ENCODE measurements at places on chromosomes 5 and 9.

DNA sequence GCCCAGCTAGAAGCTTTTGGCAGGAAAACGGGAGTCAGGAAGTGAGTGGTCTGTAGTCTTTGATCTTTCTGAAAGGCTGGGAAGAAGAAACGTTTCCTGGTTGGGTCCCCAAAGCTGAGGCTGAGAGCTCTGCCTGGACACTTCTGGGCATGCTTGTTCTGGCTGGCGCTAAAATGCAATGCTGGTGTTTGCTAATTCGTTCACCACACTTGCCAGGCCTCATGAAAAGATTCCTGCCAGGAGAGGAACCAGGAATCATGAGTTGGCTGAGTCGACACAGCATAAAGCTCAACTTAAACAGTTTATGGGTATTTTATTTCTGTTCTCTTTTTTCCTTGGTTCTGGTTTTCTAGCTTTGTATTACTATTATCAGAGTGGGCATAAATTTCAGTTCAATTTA lies 10.7 kb upstream of the PTGR1 start:
- no peak for DNase-seq

GRCh38 chr9:37639109-37639762 lies 11.5 kb upstream of the FRMPD1 start:
- DNase-seq, result no peak

DNA sequence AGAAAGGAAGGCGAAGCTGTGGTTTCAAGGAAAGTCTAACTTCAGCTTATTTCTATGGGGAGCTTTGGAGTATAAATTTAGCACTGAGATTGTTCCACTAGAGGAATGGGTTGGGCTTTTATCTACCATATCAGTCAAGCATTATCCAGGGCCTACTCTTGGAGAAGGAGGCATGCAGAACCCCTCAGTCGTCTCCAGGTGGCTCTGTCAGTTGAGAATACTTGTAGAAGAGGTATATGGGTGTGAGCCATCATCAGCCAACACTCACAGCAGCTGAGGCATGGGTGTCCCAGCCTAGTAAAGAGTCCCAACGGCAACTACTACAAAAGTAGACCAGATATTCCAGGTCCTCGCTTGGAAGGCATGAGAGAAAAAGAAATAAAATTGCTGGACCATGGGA lies 548.5 kb upstream of the GRAMD2B start:
- no peak for DNase-seq

DNA sequence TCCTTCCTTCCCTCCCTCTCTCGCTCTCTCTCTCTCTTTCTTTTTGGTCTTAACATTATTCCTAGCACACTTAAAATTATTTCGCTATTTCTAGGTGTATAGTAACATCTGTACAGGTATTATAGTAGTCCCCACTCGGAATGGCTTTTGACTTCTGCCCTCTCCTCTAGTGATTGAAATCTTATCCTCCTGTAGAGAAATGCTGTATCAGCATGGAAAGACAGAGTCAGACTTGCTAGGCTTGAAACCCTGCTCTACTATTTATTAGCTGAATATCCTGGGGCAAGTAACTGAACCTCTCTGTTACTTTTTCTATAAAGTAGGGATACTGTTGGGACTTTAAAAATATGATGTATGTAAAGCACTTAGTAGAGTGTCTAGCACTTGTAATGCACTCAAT lies 681.9 kb upstream of the C9orf72 start:
- DNase-seq, result no peak

DNA sequence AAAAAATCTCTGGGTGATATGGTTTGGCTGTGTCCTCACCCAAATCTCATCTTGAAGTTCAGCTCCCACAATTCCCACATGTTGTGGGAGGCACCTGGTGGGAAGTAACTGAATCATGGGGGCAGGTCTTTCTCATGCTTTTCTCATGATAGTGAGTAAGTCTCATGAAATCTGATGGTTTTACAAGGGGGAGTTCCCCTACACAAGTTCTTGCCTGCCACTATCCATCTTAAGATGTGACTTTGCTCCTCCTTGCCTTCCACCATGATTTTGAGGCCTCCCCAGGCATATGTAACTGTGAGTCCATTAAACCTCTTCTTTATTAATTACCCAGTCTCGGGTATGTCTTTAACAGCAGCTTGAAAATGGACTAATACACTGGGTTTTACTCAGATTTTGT lies 513.9 kb downstream of the TLE4 start:
- DNase-seq, result no peak

DNA sequence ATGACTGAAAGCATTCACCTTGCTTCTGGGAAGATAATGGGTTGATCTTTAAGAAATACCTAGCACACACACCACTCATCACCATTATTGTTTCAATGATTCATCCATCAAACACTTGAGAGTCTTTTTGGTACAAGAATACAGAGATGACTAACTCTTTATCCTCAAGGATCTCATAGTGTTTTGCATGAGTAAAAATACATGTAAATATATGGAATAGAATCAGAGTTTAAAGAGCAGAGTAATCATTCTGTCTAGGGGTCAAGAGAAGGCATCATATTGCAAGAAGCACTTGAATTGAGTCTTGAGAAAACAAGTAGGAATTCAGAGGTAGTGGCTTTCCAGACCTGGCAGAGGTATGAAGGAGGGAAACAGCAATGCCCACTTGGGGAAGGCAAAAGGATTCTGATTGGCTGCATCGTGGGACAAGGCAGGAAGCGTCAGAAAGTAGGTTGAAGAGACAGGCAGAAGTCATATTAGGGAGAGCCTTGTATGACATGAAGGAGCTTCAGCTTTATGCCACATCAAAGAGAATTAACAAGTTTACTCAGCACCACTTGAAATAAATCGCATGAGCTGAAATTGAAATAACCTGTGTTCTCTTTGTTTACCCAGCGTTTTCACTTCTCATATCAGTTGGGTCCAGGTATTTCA lies 542.5 kb downstream of the TLE1 start:
- no peak for DNase-seq

DNA sequence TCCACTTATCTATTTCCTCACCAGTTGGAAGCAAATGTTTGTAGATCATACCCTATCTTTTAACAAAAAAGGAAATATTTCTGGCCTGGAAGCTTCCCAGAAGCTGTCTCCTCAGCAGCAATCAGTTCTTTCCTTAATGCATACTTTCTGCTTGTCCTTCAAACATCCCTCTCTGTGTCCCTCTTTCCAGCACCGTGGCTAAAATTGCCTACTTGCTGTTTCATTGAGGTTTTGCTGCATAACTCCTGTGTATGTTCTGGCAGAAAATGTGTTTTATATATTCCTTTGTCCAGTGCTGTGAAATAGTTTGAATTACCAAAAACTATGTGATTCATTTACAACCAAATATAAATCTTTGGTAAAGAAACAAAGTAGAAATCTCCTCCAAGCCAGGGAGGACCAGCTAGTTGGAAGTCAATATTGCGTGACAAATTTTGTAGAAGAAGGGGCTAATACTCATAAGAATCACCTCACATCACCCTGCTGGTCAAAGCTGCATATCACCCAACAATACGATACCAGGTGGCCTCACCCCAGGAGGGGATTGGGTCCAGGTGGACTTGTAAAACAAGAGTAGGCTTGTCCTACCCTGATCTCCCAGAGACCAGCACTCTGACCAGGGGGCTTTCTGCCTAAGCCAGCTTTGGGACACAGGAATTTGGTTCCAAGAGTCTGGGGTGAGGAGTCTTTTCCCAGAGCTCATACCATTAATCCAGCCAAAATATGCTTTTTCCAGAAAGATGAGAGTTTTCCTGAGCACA lies 198.4 kb upstream of the SNX2 start:
- DNase-seq, result no peak

- DNase-seq, result no peak
Observed at GRCh38 chr9:4887556-4887955, 94.8 kb downstream of the RCL1 start.

- DNase-seq, result no peak
Observed at GRCh38 chr9:134935056-134935640, 17.4 kb upstream of the FCN1 start.

- no peak for DNase-seq
Observed at GRCh38 chr5:13348568-13348967, 595.9 kb downstream of the DNAH5 start.

DNA sequence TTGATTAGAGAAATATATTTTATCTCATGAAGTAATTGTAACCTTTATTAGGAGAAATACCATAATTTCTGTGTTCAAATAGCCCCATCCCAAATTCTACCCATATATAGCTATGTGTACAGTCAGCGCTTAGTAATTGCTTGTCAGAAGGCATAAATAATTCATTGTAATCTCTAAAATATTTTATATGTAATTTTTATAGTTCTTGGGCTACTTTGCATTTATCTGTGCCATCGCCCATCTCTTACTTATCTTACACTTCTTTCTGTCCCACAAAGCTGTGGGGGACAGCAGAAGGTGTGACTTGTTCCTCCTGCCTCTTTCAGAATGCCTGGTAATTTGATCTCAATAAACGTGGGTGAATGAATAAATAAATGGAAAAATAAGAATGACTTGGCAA lies 5.5 kb downstream of the ADAMTSL1 start:
- DNase-seq, result no peak

DNA sequence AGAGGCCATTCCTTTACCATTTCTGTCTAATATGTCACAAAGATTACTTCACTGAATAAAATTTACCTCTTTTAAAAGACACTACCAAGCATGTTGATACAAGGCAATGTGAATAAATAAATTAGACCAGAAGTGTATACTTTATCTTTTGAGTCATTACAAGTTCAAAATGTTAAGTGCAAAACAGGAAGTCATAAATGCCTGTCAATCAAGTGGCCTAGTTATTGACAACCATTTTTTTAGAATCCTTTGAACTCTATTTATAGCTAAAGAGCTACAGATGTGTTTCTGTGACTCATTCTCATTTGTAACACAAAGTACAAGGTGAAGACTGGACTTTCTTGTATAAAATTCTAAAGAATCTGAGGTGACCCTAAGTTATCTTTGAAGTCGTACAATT lies 602.7 kb upstream of the SEMA6A start:
- DNase-seq, result no peak

DNA sequence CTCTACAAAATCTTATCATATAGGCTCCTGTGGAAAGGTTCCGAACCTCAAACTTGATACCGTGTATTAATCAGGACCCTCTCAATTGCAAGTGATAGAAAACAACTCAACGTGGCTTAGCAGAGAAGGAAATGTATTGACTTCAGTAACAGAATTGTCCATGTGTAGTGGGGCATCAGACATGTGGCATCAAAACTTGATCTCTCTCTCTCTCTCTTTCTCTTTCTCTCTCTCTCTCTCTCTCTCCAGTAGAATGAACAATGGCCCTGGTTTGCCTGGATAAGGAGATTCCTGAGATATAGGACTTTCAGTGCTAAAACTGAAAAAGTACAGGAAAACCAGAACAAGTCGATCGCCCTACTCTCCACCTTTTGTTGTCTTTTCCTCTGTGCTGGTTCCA lies 168.2 kb downstream of the DRD1 start:
- no peak for DNase-seq

- no peak for DNase-seq
Observed at GRCh38 chr5:176447591-176447977, 601 bp upstream of the FAF2 start.

- no peak for DNase-seq
Observed at GRCh38 chr9:124812441-124812876, 35.5 kb downstream of the OLFML2A start.

DNA sequence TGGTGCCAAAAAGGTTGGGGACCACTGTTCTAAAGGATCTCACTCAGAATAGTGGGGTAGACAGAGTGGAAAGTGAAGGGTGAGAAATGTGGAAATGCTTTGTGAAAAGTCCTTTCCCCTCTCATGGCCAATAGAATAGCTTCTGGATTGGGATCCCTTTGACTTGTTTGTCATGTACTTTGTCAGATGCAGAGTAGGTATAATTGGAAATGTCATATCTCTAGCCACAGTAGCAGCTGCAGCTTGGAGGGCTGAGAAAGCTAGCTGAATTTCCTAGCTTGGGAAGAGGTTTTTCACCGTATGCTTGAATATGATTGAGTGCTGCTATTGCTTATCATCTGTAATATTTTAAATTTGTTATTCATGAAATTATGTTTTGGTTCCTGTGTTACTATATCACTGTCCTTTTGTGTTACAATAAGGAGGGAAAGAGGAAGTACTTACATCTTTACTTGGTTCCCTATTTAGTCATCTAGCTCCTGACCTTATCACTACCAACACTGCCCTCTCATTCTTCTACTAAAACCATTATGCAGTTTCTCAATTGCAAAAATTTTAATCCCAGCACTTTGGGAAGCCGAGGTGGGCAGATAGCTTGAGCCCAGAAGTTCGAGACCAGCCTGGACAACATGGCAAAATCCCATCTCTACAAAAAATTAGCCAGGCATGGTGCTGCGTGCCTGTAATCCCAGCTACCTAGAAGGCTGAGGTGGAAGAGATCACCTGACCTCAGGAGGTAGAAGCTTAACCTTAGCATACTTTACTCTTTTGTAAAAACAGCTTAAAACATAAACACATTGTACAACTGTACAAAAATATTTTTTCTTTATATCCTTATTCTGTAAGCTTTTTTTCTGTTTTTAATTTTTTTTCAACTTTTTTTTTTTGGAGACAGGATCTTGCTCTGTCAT lies 12.4 kb downstream of the SLC30A5 start:
- no peak for DNase-seq

DNA sequence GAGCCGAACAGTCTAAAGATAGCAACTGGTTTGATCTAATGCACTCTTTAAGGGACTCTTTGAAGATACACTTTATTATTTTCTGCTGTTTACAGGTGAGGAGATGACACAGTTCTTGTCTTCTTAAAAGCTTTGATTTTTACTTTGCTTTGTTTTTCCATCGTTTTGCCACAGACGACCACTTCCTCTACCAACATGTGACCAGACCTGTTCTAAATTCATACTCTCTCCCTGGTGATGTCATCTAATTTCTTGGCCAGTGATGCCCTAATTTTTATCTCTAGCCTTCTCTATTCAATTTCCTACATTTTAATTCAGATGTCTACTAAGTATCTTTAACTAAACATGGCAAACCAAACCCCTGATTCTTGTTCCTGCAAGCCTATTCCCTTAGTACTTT lies 583.4 kb upstream of the ITGA1 start:
- no peak for DNase-seq

- no peak for DNase-seq
Observed at GRCh38 chr5:142627383-142628217, 58.3 kb downstream of the FGF1 start.

- no peak for DNase-seq
Observed at GRCh38 chr9:138048184-138048583, 170.6 kb downstream of the CACNA1B start.

GRCh38 chr5:179227229-179227579 lies 118.1 kb downstream of the ADAMTS2 start:
- no peak for DNase-seq

- DNase-seq, result peak; percentile 5
Observed at GRCh38 chr5:92455011-92455410, 1071.9 kb upstream of the ARRDC3 start.

- no peak for DNase-seq
Observed at GRCh38 chr9:74330487-74331214, 166.5 kb upstream of the RORB start.

- no peak for DNase-seq
Observed at GRCh38 chr5:14582797-14583137, 1.2 kb downstream of the OTULINL start.

- DNase-seq, result no peak
Observed at GRCh38 chr9:682633-683508, 158.6 kb upstream of the DMRT1 start.

GRCh38 chr5:84718377-84718776 lies 333.7 kb upstream of the EDIL3 start:
- no peak for DNase-seq

Measured in GM18507 (cell line).